Dermis microvascular lymphatic vessel endothelial cell (primary cell): ENCODE measurements at places on chromosomes 16 and 17. TPM values are rescaled to one million over a fixed set of nuclear protein-coding genes. Genes with fewer than 3 reads are reported as not detected.

SHISA6 gene
- total RNA-seq, result not detected in 2 replicates

EMP2 gene
- 21.7 and 38.9 TPM in 2 replicates for total RNA-seq

C17orf107 gene
- 0.39 and 0.76 TPM in 2 replicates for total RNA-seq

SLFN12L gene
- under 0.01 TPM in 2 replicates for total RNA-seq

CMC2 gene
- 32.7 and 34.5 TPM in 2 replicates for total RNA-seq

ALOX12 gene
- not detected in 2 replicates for total RNA-seq
